ENCODE measurements at places on chromosomes 11 and 22. TPM values are rescaled to one million over a fixed set of nuclear protein-coding genes. Genes with fewer than 3 reads are reported as not detected.

Gene MYO7A
- total RNA-seq = 3.7 TPM

Gene C11orf87
- total RNA-seq = not detected

Gene TTC36
- total RNA-seq = 1.3 TPM

Gene IL18
- total RNA-seq = 0.16 TPM

Gene GP1BB
- total RNA-seq = 0.65 TPM

Gene TRIM6
- 1.3 TPM for total RNA-seq

Gene CPT1B
- 6.8 TPM for total RNA-seq

Gene MMP13
- total RNA-seq = not detected

Gene MRPL16
- 34.2 TPM for total RNA-seq

Gene MRGPRX3
- not detected for total RNA-seq

Gene DEFB131B
- not detected for total RNA-seq

Gene CCDC73
- total RNA-seq = 0.06 TPM

Gene MPPED2
- not detected for total RNA-seq

Gene C22orf15
- total RNA-seq = 0.81 TPM

Gene RAB38
- total RNA-seq = 1.9 TPM

Measured in bladder microvascular endothelial cell (primary cell).